IMR-90 (cell line): ENCODE measurements at places on chromosomes 11 and 22.
A peak's percentile ranks its signal among the peaks of the same experiment; 100 is the strongest.

- DNase-seq, result no peak
These were observed 31.3 kb downstream of the PHLDB1 start for GRCh38 chr11:118638726-118639125.

- DNase-seq, result peak; percentile 92
These were observed 55.9 kb downstream of the KCNC1 start for GRCh38 chr11:17790453-17790852.

DNA sequence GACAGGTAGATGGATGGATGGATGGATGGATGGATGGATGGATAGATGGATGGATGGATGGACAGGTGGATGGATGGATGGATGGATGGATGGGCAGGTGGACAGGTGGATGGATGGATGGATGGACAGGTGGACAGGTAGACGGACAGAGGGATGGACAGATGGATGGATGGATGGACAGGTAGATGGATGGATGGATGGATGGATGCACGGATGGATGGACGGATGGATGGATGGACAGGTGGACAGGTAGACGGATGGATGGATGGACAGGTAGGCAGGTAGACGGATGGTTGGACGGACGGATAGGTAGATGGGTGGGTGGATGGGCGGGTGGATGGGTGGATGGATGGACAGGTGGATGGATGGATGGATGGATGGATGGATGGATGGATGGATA is 24.3 kb downstream of the PDGFB start:
- DNase-seq, result no peak

DNA sequence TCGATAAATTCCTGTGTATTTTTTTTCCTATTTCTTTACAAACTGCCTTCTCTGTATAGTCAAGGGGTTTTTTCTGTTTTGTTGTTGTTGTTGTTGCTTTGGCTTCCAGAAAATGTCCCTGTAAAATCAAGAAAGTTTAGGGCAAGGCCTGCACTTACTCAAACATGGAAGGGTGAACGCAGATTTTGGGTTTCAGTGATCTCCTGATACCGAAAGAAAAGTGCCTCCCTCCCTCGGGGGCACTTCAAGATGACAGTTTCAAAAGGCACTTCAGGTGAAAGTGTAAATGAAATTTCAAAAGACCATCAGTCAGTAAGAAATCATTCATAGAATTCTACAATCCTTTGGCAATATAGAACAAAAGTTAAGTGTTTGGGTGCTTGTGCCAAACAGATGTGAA is 43.4 kb upstream of the TMPRSS4 start:
- DNase-seq, result no peak

DNA sequence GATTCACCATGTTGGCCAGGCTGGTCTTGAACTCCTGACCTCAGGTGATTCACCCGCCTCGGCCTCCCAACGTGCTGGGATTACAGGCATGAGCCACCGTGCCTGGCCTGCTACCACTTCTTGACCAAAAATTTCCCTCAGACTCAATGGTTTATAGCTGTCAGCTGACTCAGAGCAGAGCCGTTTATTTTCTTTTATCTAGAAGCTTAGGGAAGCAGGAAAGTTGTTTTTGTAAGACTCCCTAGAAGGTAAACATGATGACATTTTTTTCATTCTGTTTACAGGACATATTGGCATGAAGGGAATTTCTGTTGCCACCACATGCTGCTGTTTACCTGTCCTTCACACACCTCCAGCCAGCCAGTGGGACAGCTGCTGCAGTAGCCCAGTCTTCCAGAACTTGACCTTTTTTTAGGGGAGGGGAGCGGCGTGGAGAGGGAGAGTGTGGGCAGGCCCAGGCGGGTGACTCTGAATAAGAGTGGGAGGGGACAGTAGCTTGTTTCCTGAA is 56.1 kb upstream of the PTPRJ start:
- DNase-seq, result peak; percentile 86

DNA sequence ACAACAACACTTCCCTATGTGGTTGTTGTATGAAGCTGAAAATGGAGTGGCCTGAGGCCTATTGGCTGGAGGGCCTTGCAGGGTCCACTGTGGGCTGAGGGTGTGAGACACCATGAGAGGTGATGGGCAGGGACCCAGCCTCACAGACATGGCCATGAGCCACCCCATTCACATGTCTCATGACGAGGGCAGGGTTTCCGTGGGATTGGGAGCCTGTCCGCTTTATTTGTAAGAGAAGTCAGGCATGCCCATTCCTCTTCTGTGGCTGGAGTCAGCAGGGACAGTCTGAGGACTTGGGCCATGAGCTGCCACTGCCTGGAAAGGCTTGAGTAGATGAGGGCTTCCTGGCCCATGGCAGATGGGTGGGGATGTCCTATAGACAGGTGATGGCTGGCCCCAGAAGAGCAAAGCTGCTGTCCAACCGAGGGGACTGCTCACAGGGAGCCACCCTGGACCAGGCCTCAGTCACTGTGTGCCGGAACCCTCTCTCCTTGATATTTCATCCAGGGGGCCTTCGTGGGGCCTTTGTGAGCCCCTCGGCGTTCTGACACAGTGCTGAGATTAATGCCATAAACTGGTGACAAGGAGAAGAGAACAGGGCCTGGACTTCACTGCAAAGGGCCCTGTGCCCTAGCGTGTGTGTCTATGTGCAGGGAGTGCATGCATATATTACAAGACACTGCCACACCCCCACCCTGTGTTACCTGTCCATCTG is 971.9 kb downstream of the BRD1 start:
- DNase-seq, result no peak
